ENCODE measurements at places on chromosomes 5 and 9.

- DNase-seq: no peak
These were observed 7.1 kb upstream of the IFNA6 start for GRCh38 chr9:21357479-21358460.

DNA sequence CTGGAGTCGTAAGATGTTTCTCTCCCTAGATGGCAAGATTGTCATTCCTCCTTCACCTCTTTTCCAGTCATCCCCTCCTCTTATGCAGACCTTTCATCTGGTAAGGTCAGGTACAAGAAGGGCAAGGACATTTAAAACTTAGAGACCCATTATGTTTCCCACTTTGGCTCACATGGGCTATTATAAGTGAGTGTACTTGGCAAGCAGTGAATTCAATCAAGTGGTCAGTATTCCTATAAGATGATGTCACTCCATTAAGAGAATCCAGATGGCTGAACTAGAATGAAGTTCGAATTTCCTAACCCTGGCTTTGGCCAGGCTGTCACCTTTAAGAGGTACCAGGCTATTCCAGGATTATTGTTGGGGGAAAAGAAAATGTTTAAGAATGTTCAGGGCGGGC lies 32.2 kb downstream of the ZNF131 start:
- DNase-seq: no peak

- DNase-seq: no peak
These were observed 88.6 kb upstream of the CDKN2B start for GRCh38 chr9:22097707-22098106.

DNA sequence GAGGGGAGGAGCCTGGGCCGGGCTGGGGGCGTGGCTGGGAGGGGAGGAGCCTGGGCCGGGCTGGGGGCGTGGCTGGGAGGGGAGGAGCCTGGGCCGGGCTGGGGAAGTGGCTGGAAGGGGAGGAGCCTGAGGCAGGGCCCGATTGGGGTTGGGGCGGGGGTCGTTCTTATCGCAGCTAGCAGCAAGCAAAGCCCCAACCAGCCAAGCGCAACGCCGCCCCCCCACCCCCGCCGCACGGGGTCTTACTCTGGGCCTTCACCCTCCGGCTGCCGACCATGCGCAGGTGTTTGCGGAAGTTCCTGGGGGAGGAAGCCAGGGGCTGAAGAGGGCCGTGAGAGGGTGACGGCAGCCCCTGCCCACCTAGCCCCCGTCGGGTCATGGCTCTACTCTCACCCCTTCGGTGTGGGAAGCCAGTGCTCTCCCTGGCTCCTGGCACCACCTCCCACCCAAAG lies 5.0 kb downstream of the NSMF start:
- DNase-seq: peak; percentile 60

- no peak for DNase-seq
These were observed 76.2 kb upstream of the PTPN3 start for GRCh38 chr9:109574061-109574882.

DNA sequence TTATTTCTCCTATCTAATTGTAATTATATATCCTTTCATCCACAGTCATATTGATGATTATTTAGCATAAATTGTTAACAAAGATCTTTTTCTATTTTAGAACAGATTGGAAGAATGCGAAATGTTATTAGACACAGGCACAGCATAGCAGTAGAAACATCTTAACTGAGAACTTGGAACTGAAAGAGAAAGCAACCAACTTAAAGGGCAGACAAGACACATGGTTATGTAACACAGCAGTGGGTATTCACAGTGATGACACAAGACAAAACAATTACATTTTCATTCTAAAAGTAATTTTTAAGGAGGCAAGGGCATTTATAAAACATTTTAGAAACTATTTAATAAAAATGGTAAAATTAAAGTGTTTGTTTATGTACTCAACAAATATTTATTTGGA lies 57.7 kb upstream of the MEF2C start:
- DNase-seq: no peak

- DNase-seq: peak; percentile 69
These were observed 5.1 kb downstream of the GRK6 start for GRCh38 chr5:177431317-177432142.

- DNase-seq: peak; percentile 53
These were observed 663 bp upstream of the SMIM27 start for GRCh38 chr9:32551276-32552051.

DNA sequence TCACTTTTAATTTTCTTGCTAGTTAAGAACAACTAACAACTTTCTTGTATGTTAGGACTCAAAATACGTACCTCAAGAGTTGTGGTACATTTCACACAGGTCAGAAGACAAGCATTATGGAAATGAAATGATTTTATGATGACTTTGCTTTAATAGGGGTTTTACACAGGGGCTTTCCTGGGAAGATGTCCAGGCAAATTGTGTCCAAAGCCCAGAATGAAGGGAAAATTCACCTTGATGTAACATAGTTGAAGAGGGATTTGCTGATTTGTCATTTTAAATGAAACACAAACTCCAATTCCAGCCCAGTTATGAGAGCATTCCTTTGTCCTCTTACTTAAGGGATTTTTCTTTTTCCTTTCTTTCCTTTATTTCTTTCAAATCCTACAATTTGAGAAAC lies 89.2 kb downstream of the ARL15 start:
- no peak for DNase-seq

- no peak for DNase-seq
These were observed 159.5 kb upstream of the MAST4 start for GRCh38 chr5:66436721-66437120.

DNA sequence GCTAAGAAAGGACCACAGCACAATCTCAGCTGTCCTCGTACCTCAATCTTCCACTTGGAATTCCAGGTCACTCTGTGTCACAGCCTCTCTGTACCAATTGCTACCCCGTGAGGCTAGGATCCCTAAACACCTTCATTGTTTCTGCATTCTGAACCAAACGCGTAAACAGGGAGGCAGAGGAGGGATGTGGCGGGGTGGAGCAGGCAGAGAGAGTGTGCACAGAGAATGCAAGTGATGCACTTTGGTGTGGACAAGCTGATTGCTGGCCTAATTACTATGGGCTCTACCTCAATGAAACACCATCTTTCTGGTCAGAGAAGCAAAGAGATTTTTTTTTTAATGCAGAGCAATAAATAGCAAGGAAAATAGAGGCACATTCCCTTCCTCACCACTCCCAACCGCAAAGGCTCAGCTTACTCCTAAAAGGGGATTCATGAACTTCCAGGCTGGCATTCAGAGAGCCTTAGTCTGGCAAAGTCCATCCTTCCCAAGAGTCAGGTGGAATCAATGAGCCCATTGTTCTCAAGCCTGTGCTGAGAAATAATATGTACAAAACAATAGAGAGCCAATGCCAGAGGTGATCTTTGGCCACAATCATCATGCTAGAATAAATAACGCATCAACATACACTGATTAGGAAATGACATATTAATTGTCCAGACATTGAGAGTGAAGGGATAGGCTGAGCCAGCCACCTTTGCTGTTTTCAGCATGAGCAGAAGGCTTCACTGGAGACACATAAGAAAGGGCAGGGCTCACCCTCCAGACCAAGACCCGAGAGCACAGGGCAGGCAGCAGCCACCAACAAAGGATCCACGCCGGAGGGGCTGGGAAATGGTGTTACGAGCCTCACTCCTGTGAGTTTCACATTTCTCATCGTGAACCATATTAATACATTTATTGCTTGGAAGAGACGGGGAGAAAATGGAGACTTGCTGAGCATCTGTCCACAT lies 278.8 kb downstream of the ENC1 start:
- no peak for DNase-seq

GRCh38 chr5:160183075-160183474 lies 46.2 kb upstream of the FABP6 start:
- DNase-seq: no peak

- DNase-seq: peak; percentile 16
These were observed 42.1 kb downstream of the PPP1R2B start for GRCh38 chr5:156892223-156892622.

GRCh38 chr9:16401701-16402100 lies 468.8 kb downstream of the BNC2 start:
- no peak for DNase-seq

GRCh38 chr9:31839273-31839672 lies 545.2 kb upstream of the ACO1 start:
- DNase-seq: no peak

DNA sequence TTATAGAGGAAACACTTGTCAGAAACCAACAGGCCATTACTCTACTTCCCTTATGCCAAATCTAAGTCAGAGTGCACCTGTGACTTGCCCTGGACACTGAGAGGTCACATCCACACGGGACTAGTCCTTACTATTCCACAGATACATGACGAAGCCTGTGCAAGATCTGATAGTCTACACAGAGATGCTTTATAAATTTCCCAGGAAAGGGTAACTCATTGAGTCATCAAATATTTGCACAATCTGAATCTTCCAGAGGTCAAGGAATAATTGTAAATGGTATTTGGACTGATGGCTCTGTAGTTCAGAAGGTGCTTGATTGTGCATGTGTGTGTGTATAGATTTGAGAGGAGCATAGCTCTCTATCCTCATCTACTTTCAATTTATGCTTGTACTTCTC lies 55.2 kb upstream of the JAK2 start:
- DNase-seq: no peak

- DNase-seq: no peak
These were observed 57.1 kb upstream of the PPP1R26 start for GRCh38 chr9:135422341-135422944.

DNA sequence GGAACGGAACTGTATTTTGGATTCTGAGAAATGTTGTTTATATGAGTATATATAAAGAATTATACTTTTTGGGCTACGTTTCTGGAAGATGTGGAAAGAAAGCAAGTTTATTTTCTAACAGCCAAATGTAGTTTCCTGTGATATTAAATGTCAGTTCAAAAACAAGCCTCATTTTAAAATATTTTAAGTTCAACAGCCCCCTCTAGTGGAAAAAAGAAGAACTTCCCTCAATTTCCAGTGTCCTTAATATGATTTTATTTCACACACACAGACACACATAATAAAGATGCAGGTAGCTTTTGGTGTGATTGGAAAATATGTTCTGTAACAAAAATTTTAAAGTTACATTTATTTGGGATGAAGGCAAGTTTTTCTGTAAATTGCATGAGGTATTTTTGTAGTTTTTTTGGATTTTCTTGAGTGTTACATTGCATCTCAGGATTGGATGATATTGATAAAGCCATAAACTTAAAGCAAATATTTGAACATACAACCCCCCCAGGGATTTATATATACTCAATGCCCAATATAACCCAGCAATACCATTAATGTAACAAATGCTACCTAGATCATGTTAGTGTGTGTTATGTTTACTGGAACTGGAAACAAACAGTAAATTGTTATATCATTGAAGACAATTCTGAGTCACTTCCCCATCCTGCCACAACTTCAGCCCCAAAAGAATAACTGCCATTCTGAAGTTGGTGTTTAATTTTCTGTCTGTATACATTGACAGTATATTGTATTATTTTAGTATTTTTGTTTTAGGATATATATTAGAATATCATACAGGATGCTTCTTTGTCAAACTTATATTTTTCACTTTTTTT lies 54.0 kb downstream of the CCDC171 start:
- DNase-seq: no peak

DNA sequence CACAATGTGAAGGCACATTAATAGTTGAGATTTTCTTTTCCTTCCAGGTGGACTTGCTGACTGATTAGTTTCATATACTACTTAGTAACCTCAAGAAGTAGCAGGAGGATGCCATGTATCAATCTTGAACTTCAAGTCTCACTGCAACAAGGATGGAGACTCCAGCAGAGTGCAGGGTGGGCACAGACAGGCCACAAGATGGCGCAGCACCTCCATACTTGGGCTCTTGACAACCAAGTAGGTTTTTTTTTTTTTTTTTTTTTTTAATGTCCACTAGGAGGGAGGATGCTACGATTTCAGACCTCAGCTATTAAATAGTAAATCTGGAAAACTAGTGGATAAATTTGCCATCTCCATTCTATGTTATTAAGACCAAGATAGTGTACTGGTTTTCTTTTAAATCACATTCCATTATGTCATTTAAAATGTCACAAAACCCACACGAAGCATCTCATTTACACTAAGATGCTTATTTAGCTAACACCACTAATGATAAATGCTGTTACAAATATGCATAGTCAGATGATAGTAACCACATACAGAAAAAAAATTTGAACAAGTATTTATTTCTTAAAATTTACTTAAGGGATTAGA lies 58.6 kb downstream of the IL6ST start:
- DNase-seq: peak; percentile 72

GRCh38 chr5:111415053-111415452 lies 97.3 kb downstream of the STARD4 start:
- DNase-seq: no peak

- no peak for DNase-seq
These were observed 3.5 kb upstream of the WDR5 start for GRCh38 chr9:134132208-134132870.

DNA sequence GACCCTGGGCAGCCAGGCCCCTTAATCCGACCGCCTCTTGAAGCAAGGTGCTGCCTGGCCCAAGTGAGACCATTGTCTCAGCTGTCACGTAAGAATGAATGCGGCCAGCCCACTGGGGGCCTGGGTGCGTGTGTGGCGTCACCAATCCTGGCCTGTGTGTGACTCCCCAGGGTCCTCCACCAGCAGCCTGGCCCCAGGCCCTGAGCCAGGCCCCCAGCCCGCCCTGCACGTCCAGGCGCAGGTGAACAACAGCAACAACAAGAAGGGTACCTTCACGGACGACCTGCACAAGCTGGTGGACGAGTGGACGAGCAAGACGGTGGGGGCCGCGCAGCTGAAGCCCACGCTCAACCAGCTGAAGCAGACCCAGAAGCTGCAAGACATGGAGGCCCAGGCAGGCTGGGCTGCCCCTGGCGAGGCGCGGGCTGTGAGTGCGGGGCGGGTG lies 124.2 kb downstream of the WNK2 start:
- no peak for DNase-seq

GRCh38 chr5:178590141-178590923 lies at the start of gene COL23A1:
Gene COL23A1 (minus strand): TSS chr5:178590393.
- DNase-seq: peak; percentile 47

DNA sequence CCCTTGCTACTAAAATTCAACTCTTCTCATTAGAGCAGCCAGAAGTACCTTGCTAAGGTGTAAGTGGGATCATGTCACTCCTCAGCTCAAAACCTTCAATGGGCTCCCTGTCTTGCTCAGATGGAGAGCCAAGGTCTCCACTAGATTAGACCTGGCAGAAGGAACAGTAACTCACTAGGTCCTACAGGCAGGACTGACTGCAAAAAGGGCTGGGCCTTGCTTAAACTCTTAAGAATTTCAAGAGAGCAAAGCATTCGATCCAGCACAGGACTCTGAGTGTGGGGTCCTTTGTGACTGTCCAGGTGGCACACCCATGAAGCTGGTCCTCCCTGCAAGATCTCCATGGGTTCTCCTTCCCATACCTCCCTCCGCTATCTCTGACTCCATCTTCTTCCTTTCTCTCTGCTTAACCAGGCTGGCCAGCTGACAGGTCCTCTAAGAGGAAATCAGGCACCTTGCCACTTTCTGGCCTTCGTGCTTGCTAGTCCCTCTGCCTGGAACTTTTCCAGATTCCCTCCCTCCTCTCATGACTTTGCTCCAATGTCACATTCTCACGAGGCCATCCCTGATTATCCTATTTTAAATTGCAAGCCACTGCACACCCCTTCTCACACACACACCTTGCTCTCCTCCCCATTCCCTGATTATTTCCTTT lies 70.2 kb downstream of the BASP1 start:
- DNase-seq: no peak
